ENCODE measurements at places on chromosomes 3 and 15.
A peak's percentile ranks its signal among the peaks of the same experiment; 100 is the strongest.

DNA sequence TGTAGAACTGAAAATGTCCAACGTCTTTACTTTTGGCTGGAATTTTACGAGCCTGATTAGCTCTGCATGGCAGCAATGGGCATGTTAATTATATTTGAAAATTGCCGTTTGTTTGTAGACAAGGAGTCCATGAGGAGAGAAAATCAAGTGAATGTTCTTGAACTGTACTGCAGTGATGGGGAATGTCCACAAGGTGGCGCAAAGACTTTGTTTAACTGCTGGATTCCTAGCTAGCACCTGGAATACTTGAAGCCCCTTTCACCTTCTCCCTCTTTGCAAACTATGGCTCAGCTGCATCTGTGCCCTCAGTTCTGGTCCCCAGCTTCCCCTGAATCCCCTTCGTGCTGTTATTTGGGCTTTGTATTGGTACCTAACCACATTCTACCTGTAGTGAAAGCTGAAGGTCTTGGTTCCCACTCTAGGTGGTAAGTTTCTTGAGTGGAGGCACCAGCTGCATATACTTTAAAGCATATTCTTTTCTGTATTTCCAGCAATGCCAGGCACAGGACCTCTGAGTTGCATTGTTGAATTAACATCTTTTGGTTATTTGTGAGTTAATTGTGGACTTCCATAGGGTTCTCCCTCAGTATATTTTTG is 25.3 kb downstream of the EXOG start:
- peak; percentile 67 for DNase-seq

DNA sequence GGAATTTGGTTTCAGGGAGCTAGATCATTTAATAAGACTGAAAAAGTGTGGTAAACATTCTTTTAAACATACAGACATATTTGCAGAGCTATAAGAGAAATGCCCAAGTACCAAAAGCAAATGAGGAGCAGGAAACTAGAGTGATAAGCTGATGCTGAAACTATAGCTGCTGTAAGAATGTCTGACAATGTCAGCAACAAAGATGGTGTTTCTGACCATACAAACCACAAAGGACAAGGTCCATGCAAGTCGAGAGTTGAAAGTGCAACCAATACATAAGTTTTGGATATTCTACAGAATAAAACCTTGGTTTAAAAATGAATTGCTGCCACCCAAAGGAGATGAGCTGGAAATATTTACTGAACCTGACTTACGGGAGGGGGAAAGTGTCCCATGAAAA is 610.2 kb downstream of the TBL1XR1 start:
- DNase-seq = no peak

GRCh38 chr15:92520914-92521623 is 127.4 kb downstream of the ST8SIA2 start:
- no peak for DNase-seq

GRCh38 chr15:37031198-37031597 is 69.2 kb downstream of the MEIS2 start:
- no peak for DNase-seq

DNA sequence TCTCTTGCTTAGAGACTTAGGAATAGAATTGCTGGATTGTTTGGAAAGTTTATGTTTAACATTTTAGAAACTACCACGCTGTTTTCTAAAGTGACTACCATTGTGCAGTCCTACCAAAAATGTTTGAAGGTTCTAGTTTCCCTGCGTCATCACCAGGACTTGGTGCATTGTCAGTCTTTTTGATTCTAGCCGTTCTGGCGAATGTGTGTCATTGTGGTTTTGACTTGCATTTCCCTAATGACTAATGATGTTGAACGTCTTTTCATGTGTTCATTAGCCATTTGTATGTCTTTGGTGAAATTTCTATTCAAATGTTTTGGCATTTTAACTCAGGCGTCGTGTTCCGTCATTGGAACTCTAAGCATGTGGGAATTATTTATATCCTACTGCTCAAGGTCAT is 58.0 kb downstream of the CHD2 start:
- no peak for DNase-seq

DNA sequence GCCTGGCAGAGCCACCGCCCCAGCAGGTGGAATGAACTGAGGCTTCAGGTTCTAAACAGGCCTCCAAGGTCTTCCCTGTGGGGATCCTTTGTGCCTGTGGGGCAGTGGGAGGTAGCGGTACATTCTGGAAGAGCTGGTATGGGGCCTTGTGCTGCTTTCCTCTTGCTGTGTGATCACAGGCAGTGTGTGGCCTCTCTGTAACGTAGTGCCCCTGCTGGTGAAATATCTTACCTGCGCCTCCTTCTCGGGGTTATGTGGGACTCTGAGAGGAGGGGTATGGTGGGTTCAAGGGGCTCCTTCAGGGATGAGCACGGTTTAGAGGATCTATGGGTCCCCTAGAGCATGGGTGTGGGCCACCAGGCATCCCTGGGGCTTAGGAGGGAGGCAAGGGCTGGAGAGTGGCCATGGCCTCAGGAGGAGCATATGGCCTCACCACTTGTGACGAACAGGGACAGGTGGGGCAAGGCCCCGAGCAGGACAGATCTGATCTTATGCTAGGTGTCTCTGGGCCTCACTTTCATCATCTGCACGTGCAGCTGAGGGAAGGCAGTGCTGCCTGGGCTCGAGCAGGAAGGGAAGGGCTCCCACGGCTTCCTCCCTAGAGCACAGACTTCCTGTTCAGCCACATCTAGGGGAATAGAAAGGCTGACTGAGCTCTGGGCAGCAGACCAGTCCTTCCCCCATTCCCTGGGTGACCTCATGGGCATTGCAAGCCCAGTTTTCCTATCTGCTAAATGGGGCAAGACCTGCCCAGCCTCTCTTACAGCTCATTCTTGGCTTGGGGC is 1.9 kb upstream of the ALS2CL start:
- DNase-seq = peak; percentile 97

DNA sequence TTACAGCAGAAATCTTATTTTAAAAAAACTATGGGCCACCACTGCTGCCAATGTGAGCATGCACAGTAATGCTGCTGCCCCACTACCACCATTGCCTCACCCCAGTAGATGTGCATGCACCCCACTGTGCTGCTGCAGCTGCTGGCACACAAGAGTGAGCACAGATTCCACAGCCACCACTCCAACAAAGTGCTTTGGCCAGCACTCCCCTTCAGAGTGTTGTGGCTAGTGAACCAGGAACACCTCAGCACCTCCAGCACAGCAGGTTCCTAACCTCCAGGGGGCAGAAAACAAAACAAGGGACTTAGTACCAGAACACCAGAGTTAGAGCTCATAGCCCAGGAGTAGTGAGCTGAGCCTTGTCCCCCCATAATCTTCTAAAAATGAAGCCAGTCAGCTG is 629.6 kb downstream of the PYDC2 start:
- DNase-seq = no peak

- DNase-seq = peak; percentile 29
Measured at GRCh38 chr3:36906504-36907149, 38.2 kb downstream of the TRANK1 start.

DNA sequence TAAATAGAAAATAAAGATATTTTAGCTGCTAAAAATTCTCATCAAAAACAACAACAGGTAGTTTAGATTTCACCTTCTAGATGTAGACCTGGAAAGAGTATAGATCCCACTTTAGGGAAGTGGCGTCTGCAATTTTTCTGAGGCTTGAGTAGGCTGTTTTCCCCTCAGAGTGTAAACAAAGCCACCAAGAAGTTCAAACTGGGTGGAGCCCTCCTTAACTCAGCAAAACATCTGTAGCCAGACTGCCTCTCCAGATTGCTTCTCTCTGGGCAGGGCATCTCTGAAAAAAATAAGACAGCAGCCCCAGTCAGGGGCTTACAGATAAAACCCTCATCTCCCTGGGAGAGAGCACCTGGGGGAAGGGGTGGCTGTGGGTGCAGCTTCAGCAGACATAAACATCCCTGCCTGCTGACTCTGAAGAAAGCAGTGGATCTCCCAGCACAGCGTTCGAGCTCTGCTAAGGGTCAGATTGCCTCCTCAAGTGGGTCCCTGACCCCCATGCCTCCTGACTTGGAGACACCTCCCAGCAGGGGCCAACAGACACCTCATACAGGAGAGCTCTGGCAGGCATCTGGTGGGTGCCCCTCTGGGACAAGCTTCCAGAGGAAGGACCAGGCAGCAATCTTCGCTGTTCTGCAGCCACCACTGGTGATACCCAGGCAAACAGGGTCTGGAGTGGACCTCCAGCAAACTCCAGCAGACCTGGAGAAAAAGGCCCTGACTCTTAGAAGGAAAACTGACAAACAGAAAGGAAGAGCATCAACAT is 259.6 kb downstream of the STXBP5L start:
- no peak for DNase-seq

- peak; percentile 25 for DNase-seq
Measured at GRCh38 chr3:153443961-153444360, 281.9 kb downstream of the RAP2B start.

DNA sequence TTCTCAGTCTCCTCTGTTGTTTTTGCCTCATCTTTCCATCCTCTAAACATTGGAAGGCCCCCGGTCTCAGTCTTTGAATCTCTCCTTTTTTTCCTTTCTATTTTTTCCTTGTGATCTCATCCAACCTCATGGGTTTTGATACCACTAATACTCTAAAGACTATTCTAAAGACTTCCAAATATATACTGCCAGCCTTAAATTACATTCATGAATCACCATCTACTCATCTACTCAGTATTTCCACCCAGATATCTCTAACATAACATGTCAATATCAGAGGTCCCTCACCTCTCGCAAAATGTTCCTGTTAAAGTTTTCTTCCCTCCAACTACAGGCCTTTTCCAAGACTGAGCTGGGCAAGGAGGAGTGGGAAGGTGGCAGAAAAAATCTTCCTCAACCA is 282.5 kb upstream of the TTC14 start:
- DNase-seq = no peak

GRCh38 chr15:65105038-65105437 is 10.0 kb downstream of the UBAP1L start:
- DNase-seq = no peak

DNA sequence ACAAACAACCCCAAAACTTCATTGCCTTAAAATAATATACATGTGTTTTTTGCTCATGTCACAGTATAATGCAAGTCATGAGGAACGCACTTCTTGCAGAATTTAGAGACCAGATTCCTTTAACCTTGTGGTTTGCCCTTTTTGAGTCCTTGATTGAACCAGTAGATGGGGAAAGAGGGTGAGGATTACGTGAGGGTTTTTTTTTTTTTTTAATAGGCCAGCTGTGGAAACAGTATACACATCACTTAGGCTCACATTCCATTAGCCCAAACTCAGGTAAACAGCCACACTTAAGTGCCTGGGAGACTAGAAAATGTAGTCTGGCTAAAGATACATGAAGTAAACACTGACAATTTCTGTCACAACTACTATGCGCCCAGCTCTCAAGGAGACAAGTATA is 114.9 kb upstream of the MLF1 start:
- DNase-seq = no peak

DNA sequence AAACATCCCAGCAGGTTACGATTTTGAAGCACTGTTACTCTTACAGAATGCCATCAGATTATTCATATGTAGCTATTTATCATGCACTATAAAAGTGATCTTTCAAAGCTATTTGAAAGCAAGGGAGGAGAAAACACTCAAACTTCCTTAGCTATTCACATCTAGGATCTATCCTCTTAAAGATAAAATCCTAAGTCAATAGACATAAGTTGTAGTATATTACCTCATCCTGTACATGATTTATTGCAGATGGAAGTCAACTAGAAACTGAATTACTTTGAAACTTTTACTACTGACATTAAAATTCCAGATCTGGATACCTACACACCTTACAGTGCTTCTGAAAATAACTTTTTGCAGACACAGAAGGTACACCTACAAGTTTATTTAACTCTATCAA is 197.2 kb downstream of the MEIS2 start:
- DNase-seq = no peak

DNA sequence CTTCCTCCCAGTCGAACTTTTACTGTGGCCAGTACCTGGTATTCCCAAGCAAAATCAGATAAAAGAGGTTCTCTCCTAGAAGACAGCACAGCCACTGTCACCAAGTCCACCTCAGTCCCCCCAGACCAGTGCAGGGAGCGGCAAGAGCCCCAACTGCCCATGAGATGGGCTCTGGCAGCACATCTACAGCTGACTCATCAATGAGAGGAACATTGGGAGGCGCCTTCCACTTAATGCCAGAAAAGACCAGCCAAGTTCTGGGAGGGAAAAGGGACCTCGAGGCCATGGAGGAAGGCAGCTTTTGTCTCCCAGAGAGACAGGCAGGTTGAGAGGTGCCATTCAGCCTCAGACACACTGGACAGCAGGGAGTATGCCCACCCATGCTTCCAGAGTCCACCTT is 28.2 kb downstream of the POC1A start:
- DNase-seq = no peak

DNA sequence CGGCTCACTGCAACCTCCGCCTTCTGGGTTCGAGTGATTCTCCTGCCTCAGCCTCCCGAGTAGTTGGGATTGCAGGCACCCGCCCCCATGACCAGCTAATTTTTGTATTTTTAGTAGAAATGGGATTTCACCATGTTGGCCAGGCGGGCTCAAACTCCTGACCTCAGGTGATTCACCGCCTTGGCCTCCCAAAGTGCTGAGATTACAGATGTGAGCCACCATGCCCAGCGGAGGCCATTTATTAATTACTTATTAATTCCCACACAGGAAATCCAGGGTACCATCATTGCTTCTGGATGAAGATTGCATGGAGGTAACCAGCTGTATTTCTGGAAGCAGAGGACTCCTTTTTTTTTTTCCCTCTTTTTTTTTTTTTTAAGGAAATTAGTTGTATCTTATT is 37.8 kb downstream of the MAP4 start:
- DNase-seq = no peak

DNA sequence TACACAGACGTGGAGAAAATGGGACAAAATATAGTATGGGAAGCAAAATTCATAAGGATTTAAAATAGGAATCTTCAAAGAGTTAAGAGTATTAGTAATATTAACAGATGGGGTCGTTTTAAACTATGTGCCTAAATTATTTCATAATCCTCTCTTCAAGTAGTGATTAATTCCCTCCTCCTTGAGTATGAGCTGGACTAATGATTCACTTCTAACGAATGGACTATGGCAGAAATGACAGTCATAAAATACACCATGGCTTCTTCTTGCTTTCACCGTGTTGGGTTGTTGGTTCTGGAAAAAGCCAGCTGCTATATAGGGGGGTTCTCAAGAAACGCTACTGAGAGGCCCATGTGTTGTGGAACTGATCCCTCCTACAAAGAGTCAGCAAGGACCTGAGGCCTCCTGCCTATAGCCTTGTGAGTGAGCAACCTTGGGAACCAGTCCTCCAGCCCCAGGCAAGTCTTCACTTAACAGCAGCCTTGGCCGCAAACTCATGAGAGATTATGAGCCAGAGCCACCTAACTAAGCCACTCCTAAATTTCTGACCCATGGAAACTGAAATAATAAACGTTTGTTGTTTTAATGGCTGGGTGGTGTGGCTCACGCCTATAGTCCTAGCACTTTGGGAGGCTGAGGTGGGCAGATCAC is 64.8 kb upstream of the ABHD2 start:
- DNase-seq = no peak

- DNase-seq = no peak
Measured at GRCh38 chr3:101531473-101532086, 18.6 kb upstream of the SENP7 start.

- no peak for DNase-seq
Measured at GRCh38 chr3:80014576-80014975, 246.8 kb upstream of the ROBO1 start.

- peak; percentile 90 for DNase-seq
Measured at GRCh38 chr3:189276444-189277219, 104.9 kb downstream of the TPRG1 start.

- no peak for DNase-seq
Measured at GRCh38 chr15:84001037-84001436, 234.5 kb upstream of the GOLGA6L4 start.

- no peak for DNase-seq
Measured at GRCh38 chr15:39735120-39735717, 47.4 kb downstream of the FSIP1 start.
